GM23248 (cell line): ENCODE measurements at places on chromosomes 11 and 22. TPM values are rescaled to one million over a fixed set of nuclear protein-coding genes. Genes with fewer than 3 reads are reported as not detected.

DNA sequence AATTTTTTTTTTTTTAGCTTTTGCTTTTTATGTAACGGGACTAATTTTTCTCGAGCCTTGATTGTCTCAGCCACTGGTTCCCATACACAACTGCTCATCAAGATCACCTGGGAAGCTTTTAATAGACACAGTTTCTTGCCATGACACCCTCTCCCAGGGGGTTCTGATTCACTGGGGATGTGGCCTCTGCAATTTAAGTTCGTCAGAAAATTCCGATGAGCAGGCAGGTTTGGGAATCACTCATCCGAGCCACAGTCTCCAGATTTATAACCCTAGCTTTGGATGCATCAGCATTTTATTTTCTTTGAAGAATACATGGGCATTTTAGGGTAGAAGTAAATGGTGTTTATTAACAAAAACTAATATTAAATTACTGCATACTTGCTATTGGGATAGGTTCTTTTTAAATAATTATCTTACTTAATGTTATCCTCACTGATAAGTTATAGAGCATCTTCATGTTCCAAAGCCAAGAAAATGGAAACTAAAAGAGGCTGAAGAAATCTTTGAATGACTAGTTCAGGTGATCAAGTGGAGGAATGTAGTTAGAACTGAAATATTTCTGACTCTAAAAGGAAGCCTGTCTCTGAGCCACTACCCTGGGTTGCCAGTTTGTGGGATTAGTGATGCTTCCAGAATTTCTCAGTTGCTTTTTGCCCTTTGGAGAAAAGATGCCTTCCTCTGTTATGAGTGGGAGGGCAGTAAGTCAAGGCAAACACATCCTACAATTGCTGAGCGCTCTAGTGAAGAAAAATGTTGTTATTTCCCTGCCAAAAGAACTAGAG is 319.0 kb downstream of the DDX10 start:
- DNase-seq: peak; percentile 68

- no peak for DNase-seq
These were observed 14.1 kb downstream of the VSIG10L2 start for GRCh38 chr11:125959931-125960330.

DNA sequence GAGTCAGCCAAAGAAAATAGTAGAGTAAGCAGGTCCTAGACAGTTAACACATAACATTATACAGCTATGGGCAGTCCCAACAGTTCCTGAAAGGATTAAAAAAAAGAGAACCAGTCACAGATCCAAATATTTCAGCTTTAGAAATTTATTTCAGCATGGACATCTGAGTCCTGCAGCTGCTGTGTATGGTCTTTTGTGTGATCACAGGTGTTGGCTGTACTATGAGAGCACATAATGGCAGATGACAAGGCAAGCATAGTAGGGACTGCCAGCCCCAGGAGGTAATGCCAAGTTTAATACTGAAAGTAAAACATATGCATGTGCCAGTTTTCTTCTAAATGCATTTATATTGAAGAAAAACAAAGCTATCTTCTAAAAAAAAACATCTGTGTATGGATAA is 158.1 kb downstream of the GRIA4 start:
- DNase-seq: no peak

DNA sequence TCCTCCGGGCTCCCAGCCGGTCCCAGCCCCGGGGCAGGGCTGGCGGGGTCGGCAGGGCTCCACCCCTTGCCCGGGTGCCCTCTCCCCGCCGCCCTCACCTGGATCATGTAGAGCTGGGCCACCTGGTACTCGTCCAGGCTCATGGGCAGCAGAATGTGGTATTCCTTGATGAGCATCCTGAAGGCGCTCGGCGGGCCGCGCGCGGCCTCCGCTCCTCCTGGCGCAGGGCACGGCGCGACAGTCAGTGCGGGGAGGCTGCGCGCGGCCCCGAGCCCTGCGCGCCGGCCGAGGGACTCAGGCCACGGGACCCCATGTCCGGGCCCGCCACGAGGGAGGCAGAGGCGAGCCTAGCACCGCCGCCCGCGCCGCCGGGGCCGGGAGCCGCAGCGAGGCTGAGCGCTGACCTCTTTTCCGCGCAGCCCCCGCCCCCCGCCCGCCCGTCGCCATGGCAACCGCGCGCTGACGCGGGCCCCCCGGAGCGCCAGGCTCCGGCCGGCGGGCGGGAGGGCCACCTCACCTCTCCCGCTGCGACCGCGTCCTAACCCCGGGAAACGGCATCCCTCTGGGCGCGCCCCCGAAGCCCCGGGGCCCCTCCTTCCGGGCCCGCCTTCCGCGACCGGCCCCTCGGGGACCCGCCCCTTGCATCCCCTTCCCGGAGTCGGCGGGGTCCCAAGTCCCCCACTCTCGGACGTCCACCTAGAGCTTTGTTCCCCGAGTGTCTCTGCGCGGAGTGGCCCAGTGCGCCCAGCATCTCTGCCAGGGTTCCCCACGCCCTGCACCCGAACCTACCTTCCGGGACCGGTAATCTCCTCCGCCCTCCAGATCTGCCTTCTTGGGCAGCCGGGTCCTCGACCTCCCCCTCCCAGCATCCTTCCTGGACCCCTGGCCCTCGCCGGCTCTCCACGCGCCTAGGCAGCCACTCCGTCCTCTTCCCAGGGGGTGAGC is 886 bp downstream of the PITPNM1 start:
- DNase-seq: peak; percentile 67

DNA sequence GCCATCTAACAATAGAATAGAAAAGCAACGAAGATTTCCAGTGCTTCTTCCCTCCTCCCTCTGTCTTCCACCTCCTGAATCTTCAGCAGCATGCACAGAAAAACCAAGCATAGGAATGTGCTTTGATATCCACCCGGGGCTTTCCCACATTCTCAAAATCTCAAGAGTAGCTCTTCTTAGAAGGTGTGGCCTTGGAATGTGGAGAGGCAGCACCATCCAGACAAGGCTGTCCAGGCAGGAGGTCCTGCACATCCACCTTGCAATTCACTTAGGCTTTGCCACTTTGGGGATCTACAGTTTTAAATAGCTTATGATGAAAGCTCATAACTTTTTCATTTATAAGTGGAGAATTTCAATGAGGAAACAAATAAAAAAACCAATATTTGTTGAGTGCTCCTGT is 72.9 kb downstream of the KIRREL3 start:
- no peak for DNase-seq

DNA sequence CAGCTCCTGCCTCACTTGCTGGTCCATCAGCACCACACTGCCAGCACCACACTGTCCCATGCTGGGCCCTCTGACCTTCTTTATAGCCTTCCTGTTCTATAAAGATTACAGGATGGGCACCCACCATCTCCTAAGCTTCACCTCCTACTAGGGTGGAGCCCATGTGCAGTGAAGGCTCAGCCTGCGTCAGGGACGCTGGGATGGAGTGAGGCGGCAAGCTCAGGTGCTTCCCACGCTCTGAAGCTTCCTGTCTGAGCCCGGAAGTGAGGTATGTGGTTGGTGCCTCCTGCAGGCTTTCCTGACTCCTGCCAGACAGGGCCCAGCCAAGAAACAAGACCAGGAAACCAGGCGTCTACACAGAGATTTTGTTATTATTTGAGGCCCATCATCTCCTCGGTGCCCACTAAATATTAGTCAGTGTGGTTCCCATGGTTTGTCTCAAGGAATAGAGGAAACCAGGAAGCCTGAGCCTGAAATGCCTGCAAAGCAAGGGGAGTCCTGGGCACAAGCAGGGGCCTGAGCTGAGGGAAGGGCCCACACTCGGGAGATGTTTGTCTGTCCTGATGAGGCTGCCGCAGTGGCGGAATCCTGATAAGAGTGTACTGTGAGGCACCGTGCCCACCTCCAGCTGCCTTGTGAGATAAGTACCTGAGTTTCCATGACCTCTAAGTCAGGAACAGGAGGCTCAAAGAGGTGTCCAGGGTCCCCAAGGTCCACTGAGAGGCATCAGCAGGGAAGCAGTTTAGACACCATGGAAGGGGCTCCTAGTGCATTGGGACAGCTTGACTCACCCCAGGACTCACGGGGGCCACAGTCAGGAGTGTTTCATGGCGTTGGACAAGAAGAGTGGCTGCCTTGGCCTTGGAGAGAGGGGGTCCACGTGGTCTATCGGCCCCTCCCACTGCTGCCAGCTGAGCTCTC is 22.0 kb downstream of the RSPH14 start:
- DNase-seq: no peak

DNA sequence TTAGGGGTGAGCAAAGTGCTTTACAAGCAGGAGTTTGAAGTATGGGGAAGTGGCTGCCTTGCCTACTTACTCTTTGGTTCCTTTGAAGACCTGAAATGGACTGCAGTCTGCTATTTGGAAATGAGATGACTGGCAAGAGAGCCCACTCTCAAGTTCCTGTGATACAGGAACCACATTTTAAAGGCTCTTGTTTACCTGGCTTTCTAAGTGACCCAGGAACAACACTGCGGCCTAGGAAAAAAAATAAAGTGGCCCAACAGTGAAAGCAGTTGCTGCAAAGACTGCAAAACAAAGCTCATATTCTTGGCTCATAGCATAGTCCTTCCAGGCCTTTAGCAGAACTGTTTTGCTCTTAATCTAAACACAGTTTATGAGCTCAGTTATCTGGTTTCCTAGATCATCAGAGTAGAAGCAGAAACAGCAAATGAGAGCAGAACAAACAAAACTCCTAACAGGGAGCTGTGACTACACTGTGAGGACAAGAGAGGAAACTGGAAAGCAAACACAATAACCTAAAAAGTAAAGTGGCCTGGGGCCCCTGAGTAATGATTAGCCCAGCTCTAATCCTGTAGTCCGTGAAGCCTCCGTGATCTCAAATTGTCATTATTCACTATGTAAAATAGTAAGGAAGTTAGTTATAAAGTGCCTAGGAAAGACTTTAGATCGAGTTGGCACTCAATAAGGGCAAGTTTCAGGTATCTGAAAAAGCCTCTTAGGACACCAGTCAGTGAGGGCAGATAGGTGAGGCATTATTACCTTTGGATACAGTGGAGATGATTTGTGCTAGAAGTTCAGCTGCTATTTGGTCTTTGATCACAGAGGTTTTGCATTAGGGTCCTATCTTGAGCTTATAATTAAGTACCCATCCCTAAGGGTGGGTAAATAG is 11.5 kb downstream of the CCDC117 start:
- no peak for DNase-seq

- DNase-seq: no peak
These were observed 43.5 kb upstream of the MYO18B start for GRCh38 chr22:25698461-25698860.

DNA sequence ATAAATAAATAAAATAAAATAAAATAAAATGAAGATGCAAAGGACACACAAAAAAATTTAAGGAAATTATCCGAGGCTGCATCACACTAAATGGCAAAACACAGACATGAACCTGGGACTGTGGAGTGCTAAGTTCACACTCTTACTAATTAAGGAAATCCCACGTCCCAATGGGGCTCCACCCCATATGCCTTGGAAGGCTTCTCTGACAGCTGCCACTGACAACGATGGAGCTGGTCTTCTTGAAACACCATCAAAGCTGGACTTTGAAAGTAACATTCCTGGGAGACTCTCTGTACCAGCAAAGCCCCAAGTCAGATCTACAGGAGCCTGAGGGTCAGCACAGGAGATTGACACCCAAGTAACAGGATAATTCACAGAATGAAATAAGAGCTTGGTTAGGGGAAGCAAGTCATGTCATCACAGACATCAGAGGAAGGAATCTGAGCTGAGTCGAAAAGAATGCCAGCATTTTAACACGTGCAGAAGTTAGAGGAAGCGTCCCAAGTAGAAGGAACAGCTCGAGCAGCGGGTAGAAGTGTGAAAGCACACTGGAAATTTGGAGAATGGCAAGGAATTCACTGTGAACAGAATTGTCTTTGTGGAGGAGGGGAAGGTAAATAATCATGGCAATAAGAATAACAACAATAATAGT is 13.8 kb downstream of the TPST2 start:
- DNase-seq: no peak

DNA sequence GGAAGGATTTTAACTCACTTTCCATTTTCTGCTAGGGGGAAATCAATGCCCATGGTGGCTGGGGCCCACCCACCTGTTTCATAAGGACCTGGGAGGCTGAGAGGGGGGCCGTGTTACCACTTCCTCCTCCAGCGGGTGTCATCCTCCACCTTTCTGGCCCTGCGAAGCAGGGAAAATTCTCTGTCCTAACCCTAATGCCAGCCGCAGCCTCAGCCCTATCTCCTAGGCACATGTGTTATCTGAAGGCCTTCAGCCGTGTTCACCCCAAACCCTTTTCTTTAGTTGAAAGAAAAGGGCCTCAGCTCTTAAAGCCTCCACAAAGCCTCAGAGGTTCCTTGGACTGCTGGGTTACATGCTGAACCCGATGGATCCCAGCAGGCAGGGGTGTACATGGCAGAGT is 55.4 kb upstream of the NECTIN1 start:
- no peak for DNase-seq

DNA sequence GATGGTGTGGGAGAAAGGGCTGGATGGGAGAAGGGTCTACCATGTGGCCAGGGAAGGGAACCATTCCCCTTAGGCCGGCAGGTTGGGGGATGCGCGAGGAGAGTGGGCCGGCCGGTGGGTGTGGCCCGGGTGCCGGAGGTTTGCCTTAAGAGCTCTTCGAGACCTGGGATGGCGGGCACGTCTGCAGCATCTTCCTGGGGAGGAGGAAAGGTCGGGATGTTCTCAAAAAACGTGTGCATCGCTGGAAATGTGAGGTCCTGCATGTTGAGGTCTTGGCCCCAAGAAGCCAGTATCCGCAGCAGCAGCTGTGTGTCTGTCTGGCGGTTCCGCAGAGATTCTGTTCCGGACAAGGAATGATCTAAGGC is 1.4 kb downstream of the NAV2 start:
- DNase-seq: peak; percentile 61

DNA sequence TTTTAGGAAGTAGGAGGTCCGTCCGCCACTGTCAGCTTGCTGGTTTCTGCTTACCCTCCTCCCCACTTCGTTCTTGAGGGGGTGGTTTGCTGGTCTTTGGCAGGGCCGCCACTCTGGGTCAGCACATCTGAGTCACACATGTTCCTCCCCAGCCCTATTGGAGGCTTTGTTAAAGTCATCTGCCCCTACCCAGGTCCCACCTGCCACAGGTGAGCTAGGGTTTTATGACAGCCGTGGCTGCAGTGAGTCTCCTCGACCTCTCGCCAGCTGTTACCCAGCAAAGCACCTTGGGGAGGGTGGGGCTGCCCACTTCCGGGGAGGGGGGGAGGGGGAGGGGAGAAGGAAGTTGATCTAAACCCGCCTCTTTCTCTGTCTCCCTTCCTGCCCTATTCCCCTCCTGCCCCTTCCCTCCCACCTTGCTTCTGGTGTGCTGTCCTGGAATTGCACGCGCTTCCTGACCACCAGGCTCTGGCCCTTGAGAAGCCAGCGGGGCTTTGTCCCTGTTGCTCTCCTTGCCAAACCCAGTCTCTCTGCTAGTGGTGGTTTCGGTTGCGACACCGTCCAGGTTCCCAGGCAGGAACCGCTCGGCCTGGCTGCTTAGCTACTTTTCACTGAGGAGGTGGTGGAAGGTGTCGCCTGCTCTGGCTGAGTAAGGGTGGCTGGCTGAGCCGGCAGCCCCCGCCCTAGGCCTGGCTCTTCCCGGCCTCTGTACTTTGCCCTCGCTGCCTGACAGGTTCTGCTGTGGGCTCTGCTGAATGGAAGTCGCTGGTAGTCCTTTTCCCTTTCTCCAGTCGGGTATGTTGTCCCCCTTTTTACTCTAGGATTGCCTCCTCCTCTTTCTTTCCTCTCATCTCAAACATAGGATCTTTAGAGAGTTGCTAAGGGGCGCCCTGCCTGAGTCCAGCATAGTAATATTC is 28.5 kb downstream of the RCOR2 start:
- peak; percentile 78 for DNase-seq

- DNase-seq: peak; percentile 81
These were observed 68.0 kb upstream of the PRDM11 start for GRCh38 chr11:45078236-45079074.

GRCh38 chr11:110435780-110436717 is 6.3 kb downstream of the FDX1 start:
- DNase-seq: peak; percentile 40

GRCh38 chr11:108838102-108838791 is 173.4 kb downstream of the DDX10 start:
- DNase-seq: no peak

Gene FAM181B
- total RNA-seq: not detected in 2 replicates

Gene SPCS2
- 51.1 and 316 TPM in 2 replicates for total RNA-seq

Gene PRG3
- not detected in 2 replicates for total RNA-seq
